ENCODE measurements at places on chromosomes 5 and 9.

GRCh38 chr5:670396-671270 lies 22.5 kb downstream of the TPPP start:
- DNase-seq = no peak

GRCh38 chr5:1343931-1344901 lies 683 bp downstream of the CLPTM1L start:
- no peak for DNase-seq

GRCh38 chr5:75235711-75236110 lies 967 bp downstream of the ANKRD31 start:
- no peak for DNase-seq

DNA sequence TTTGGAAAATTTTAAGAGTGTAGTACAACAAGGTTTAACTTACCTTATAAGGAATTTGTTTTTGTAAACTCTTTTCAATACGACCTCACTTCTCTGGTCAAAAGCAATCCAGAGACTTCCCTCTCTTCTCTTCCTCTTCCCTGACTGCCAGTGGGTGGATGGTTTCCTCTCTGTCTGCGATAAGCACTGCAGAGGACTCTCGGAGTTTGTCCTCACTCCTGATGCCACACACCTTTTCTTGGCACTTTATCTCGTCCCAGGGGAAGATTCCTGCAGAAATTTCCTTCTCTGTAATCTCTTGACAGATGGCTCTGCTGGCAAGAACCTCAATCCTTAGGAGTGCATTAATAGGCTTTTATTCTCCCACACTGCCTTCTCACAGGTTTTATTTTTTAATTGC lies 641.6 kb downstream of the NR2F1-AS1 start:
- no peak for DNase-seq
